Activated naive CD8-positive, alpha-beta T cell treated with anti-CD3 and anti-CD28 coated beads, Interleukin-2, amount 10 ng/mL, durations not matched to agents 7 days and 5 days (primary cell): ENCODE measurements at places on chromosomes 4 and X.

DNA sequence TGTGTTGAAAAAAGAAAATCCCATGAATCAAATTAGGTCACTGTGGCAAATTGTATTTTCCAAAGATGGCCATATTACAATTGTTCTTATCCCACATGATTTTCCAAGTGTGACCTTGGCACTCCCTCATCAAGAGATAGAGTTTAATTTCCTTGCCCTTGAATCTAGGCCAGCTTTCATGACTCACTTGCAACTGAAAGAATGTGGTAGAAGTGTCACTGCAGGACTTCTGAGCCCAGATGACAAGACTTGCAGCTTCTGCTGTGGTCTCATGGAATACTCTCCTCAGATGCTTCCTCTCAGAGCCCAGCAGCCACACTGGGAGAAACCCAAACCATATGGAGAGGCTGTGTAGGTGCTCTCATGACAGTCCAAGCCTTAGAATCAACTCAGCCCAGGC is 139.0 kb downstream of the ADAMTS3 start:
- DNase-seq = no peak

- no peak for DNase-seq
Observed at GRCh38 chr4:88442689-88443191, 14.2 kb upstream of the HERC5 start.

DNA sequence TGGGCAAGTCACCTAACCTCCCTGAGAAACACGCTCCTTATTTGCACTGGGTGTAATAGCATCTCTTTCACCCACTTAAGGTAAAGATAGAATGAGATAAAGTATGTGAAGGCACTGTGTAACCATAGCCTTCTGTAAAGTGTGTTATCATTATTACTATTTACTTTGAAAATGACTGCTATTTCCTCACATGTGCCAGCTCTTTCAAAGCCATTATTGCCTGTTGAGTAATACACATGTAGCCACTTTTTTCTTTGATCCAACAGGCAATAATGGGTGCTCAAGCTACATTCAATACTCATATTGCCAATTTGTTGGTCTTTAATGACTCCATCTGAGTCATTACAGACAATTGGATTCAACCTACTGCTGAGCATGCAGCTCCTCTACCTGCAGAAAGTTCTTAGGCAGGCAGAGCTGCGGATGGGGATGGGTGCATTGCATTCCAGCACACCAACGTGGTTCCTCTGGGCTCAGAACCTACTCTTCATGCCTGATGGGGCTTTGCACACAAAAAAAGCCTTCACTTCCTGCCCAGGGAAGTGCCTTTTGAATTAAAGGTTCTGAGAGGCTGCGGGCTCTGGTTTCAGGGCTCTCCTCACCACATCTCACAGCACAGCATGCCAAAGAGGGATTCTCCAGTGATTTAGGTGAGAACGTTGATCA is 9.7 kb downstream of the PTCHD1 start:
- no peak for DNase-seq

- DNase-seq = no peak
Observed at GRCh38 chr4:101651778-101652177, 138.8 kb upstream of the BANK1 start.

DNA sequence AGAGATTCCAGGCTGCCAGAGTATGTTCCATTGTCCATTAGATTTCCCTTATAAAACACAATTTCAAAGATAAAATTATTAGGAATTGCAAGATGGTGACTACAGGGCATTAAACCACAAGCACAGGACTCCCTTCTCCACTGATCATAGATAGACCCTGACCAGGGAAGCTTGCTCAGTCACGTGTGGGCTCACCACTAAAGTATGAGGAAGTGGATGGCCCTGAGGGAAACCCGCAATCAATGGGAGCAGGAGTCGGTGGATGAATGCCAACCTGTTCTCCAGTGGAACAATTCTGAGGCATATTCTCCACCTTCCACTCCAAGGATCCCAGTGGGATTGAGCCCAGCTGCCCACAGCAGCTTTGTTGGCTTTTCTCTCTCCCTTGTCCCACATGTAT is 515.7 kb downstream of the BCOR start:
- no peak for DNase-seq

DNA sequence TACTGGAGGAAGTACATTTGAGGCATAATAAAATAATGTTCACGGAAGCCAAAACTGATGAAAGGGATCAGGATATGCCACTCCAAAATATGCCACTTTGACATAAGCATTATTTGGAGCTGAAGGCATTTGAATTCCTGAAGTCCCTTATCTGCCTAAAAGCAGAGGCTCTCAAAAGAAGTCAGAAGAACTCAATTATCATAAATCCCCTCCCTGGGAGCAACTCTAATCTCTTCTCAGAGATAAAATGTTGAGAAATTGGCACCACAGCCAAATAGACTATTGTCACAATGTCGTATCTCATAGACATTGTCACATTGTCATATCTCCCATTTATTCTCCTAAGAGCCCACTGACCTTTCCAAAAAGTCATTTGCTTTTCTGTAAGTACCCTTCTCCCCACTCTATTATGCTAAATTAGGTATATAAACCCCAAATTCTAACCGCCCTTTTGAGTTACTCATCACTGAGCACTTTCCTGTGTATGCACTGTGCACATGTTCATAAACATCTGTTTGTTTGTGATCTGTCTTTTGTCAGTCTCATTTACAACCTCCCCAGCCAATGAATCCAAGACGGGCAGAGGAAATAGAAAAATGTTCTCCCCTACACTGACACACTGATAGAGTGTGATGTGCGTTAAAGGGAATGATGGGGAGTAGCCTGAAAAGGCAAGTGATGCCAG is 78.5 kb upstream of the NAF1 start:
- DNase-seq = no peak

GRCh38 chrX:123731258-123731986 is 1.4 kb downstream of the THOC2 start:
- no peak for DNase-seq

DNA sequence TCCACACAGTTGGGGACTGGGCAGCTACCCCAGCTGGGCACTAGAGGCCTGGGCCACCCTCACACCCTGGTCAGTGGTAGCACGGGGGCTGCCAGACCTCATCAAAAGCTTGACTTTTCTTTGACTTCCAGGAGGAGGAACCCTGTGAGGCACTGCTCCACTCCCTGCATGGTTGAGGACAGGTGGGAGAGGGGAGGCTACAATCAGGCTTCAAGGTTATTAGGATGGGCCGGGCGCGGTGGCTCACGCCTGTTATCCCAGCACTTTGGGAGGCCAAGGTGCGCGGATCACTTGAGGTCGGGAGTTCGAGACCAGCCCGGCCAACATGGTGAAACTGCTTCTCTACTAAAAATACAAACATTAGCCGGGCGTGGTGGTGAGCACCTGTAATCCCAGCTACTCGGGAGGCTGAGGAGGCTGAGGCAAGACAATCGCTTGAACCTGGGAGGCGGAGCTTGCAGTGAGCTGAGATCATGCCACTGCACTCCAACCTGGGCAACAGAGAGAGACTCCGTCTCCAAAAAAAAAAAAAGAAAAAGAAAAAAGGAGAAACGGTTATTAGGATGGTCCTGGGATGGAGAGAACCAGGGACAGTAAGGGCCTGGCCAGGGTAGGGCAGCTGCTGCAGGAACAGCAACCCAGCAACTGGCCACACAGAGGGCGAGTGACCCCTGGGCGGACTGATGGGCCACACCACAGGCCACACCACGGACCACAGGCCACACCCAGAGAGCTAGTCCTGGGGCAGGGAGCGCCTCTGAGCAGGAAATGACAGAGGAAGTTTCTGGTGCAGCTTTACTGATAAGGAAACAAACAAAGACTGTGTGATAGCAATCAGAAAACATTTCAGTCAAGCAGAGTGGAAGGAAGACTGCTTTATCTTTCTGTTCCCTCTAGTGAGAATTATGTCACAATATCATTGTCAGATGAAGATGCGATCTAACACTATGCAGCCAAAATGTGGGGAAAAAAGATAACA is 20.5 kb upstream of the OPN1LW start:
- DNase-seq = peak; percentile 44

GRCh38 chrX:10008483-10009056 is 41.4 kb downstream of the CLDN34 start:
- no peak for DNase-seq

GRCh38 chr4:126269106-126269505 is 954.4 kb downstream of the FAT4 start:
- no peak for DNase-seq

DNA sequence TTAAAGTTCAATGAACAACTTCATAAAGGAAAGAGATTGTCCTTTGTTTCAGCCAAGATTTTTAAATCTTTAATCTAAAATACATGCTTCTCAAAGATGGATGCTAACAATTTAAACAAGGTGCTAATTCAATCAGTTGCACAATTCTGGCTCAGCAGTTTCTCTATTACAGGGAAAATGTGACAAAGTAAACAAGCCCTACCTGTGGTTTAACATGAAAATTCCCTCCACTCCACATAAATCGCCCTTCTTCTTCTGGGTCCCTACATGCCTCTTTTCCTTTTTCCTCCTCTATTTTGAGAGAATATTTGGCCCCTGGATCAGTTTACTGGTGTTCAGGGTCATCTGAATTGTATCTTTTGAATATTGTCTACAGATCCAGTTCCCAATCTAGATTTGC is 80.6 kb downstream of the FRYL start:
- no peak for DNase-seq

DNA sequence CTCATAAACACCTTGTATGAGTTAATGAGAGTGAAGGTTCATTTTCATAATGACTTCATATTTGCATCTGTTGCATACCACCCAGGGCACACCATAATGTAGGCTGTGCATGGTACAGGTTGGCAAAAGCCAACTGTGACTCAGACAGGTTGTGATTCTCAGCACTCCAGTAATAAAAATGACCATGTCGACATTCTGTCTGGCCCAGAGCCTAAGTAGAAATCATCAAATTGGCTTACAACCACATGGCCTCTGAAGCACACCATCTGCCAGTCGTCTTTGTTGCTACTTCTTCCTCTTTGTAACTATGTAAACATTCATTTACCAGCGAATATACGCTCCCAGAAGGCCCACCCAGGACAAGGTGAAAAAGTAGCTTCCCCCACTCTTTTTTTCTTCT is 459.5 kb downstream of the GASK1B start:
- no peak for DNase-seq

DNA sequence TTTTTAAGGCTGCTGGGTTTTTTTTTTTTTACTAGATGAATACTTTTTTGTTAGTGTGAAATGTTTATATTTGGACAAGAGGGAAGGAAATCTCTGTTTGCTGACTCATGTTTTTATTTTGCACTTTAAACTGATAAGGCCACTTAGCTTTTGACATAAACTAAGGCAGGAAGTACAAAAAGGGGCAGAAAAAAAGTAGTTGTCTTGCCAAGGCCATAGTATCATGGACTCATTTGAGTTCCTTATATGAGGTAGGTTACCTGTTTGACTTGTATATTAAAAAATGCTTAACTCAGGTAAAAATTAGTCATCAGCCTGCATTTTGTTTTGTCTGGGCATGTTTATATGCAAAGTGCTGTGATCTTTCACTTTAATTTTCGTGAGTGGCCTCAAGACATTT is 26.0 kb downstream of the SMAD1 start:
- DNase-seq = no peak
